ENCODE measurements at places on chromosomes 3 and 15. TPM values are rescaled to one million over a fixed set of nuclear protein-coding genes. Genes with fewer than 3 reads are reported as not detected.

The PPM1L gene
- total RNA-seq, result 52.6 TPM

GRCh38 chr15:65423976-65424679 is 1.4 kb upstream of the IGDCC4 start:
- H3K4me3 ChIP-seq, result no peak overlapping the region
- H3K27ac ChIP-seq, result no peak overlapping the region
- peaks cover 24% of the 10 kb centered on the region for H3K27me3 ChIP-seq
- no peak for DNase-seq

GRCh38 chr3:126870608-126871210 is 112.2 kb upstream of the PLXNA1 start:
- H3K36me3 ChIP-seq, result no peaks in the 10 kb centered on the region
- no peak overlapping the region for H3K4me3 ChIP-seq
- no peaks in the 10 kb centered on the region for H3K27me3 ChIP-seq
- no peak overlapping the region for H3K27ac ChIP-seq
- no peaks in the 10 kb centered on the region for H3K4me1 ChIP-seq
- DNase-seq, result no peak

GRCh38 chr3:129961141-129961541 is 13.4 kb upstream of the TRH start:
- no peaks in the 10 kb centered on the region for H3K4me1 ChIP-seq
- no peak for DNase-seq
- no peaks in the 10 kb centered on the region for H3K27me3 ChIP-seq
- H3K27ac ChIP-seq, result no peak overlapping the region
- no peak overlapping the region for H3K4me3 ChIP-seq

DNA sequence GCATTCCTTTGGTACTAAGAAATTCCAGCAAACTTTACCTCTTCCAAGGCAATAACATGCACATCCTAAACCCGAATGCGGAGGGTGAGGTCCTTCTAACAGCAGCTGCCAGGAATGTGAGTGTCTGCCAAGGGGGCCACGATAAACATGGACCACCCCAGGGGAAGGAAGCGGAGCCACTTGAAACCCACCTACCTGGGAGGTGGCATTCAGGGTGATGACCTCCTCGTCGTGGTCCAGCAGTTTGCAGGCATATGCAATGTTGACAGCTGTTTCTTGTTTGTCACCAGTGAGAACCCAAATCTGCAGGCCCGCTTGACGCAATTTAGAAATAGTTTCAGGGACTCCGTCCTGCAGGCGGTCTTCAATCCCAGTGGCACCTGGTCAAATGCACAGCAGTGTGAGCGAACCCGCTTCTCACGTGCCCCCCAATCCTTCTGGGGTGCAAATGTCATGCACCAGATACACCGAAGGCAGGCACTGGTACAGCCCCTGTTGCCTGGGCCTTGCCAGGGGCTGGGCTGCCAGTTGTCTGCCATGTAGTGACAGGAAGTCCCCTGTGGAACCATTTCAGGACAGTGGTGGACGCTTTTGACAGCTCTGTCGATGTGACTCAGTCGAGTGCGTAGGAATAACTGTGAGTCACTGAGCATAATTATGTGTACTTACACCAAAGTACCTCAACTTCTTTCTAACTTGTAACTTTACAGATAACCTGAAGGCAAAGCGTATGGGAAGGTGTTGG is 161.2 kb downstream of the ATP10A start:
- no peaks in the 10 kb centered on the region for H3K4me1 ChIP-seq
- no peak overlapping the region for H3K4me3 ChIP-seq
- peaks cover 21% of the 10 kb centered on the region for H3K36me3 ChIP-seq
- H3K27ac ChIP-seq, result no peak overlapping the region
- no peak for DNase-seq

Data from natural killer cell (primary cell).